ENCODE measurements at places on chromosomes 7 and 10.

DNA sequence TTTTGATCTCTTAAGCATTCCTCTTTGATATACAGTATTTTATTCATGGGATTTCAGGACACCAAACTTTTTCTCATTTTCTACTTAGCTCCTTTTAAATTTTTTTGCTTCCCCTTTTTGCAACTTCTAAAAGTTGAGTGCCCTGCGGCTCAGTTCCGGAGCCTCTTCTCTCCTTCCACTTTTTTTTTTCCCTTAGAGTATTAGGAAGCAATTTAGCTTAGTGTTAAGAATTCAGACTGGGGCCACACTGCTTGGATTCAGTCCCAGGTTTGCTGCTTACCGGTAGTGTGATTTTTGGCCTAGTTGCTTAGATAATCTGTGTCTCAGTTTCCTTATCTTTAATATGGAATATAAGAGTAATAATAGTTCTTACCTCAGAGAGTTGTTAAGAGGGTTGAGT, 3.4 kb downstream of the STAM start:
- no peak for DNase-seq

GRCh38 chr7:70492625-70493024, 639.3 kb upstream of the GALNT17 start:
- DNase-seq = no peak

DNA sequence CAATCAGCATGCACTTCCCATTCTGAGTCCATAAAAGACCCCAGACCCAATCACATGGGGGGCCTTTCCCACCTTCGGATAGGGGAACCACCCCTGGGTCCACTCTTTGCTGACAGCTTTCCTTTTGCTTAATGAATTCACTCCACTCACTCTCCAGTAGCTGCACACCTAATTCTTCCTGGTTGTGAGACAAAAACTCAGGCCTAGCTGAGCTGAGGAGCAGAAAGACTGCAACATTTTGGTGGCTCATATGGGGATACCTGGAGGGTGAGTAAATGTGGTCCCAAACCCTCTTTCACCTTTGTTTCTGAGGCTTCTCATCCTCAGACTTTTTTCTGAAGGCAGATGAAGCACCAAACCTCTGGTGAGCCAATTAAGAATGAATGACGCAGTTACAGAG, 138.1 kb downstream of the WDR11 start:
- no peak for DNase-seq

DNA sequence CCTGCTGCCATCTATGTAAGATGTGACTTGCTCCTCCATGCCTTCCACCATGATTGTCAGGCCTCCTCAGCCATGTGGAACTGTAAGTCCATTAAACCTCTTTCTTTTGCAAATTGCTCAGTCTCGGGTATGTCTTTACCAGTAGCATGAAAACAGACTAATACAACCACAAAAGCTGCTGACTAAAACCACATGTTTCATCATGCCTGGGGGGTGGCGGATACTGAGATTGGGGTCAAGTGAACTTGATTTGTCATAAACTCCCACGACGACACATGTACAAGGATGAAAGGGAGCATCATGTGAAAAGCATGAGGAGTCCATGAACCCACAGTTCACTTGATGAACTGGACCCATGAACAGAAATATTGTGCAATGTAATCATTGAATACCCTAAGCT, 134.9 kb upstream of the ANK3 start:
- DNase-seq = no peak

DNA sequence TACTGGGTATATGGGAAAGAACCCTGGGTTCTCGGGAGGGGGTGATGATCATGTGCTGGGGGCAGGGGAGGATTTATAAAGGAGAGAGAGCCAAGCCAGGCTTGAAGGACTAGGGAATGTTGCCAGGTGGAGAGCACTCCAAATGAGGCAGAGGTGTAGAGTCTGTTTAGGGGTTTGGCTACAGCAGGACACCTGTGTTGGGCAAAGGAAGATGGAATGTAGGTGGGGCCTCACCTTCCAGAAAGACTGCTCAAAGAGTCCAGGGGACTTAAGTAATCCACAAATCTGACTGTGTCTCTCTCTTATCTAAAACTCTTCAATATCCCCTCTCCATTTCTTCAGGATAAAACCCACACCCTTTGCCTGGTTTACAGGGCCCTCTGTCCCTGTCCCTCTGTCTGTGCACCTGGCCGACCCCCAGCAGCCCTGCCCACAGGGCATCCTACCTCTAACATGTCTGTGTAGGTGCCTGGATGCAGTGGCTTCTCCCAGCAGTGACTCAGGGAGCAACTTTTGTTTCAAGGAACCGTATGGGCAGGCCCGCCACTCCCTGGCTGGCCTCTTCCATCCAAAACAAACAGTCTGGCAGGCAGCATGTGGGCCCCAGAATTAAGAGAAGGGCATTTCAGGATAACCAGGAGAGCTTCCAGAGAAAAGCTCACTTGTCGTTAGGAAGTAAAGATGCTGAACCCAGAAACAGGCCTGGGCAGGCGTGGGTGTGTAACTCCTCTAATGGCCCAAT, 10.6 kb upstream of the PLEKHA1 start:
- no peak for DNase-seq

- DNase-seq = no peak
Measured at GRCh38 chr7:108049962-108050361, 47.0 kb upstream of the LAMB1 start.

DNA sequence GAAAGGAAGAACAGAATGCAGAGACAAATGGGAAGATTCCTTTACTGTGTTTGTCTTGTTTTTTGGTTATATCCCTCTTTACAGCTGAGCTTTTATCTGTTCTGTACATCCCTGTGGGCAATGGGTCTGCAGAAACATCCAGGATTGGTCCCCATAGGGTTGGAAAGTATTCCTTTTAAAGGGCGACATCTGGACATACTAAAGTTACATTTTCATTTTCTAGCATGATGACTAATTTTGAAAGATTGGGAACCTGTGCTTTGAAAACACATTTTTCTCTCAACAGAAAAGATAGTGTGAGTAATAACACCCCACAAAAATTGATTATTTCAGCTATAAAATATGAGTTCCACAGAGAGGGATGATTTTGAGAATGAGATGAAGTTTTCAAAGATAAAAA, 435.8 kb downstream of the GPAM start:
- DNase-seq = no peak

DNA sequence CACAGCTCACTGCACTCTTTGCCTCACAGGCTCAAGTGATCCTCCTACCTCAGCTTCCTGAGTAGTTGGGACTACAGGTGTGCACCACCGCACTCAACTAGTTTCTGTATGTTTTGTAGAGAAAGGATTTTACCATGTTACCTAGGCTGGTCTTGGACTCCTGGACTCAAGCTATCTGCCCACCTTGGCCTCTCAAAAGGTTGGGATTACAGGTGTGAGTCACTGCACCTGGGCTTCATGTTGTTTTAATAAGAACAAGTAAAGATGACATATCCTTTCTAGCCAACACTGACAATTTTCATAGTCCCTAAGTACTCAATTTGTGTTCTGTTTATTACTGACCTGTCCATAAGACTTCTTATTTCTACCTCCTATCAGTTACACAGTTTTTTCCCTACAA, 16.8 kb downstream of the SEMA3C start:
- no peak for DNase-seq

GRCh38 chr7:149759093-149759860, 14.1 kb downstream of the ZNF467 start:
- DNase-seq = no peak

GRCh38 chr10:22389856-22390589, 44.7 kb downstream of the SPAG6 start:
- DNase-seq = no peak

DNA sequence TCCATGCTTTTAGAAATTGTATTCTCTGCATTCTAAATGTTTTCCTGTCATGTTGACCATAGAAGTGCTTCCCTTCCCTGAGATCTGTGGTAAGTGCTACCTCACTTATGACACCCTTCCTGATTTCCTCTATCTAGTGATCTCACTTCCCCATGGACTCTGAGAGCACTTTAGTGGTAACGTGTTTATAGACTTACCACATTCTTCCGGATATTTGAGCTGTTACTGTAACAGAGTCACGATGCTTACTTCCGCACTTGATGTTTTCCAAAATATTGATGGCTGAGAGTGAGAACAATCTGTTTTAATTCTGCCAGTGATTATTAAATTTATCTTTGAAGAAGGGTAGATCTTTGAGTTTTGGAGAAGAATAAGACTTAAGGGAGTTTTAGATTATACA, 60.1 kb upstream of the NAMPT start:
- no peak for DNase-seq

DNA sequence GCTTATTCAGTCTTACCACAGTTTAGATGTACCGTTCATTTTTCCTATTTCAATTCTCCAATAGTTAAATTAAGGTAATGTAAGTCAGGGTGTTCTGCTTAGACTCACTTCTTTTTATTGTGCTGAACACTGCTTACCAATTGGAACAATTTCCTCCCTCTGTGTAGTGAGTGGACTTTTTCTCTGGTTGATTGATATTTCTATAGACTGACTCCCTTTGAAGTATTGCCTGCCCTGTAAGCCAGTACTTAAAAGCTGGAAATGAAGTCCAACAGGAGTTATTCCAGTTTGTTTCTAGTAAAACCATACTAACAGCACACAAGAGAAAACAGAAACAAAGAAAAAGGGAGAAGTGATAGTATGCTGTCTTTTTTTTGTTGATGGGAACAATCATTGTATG, 1674.9 kb downstream of the REEP3 start:
- no peak for DNase-seq

- DNase-seq = no peak
Measured at GRCh38 chr10:104608091-104608828, 32.8 kb upstream of the SORCS3 start.

DNA sequence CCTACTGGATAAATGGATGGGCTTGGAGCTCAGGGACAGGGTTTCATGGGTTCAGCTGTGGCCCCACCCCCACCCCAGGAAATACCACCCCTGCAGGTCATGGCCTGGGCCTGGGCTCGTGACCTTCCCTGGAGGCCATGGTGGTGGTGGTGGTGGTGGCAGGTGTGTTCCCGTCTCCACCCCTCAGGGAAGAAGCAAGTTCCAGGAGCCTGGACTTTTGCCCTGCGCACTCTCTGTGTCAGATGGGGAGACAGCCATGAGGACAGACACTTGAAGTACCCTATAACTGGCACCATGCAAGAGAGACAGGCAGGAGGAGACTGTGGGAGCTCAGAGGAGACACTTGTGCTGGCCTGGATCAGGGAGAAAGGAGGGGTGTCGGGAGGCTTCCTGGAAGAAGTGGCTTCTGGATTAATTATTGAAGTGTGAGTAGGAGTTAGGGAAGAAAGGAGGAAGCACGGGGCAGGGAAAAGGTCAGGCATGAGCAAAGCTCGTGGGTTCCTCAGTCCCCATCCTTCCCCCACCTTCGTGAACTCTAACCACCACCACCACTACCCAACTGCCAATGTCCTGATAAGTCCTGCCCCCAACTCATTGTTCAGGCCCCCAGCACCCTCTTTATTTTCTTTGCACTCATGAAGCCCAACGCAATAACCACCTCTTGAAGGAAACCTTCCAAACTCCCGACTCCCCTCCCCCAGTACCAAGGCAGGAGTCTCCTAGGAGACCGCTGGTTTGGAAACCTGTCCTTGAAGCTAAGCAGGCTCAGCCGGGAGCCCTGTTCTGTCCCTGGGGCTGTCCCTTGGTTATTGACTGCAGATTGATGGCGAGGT, 8.9 kb downstream of the SH2B2 start:
- DNase-seq = no peak

DNA sequence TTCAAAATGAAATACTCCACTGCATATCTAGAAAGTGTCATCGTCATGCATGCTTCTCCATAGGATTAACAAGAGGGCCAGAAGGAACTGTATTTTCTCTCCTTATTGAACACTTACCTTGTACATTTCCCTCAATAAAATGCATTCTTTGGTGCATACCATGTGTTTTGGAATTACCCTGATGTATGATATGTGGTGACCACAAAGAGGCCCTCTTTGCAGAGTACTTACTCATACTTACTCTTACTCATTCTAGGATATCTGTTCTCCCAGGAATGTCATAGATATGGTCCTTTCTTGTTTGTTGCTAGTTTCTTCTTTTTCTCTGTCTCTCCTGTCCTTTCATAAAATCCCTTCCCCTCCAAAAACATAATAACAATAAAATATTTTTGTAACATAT, 1087.1 kb upstream of the POT1 start:
- no peak for DNase-seq

DNA sequence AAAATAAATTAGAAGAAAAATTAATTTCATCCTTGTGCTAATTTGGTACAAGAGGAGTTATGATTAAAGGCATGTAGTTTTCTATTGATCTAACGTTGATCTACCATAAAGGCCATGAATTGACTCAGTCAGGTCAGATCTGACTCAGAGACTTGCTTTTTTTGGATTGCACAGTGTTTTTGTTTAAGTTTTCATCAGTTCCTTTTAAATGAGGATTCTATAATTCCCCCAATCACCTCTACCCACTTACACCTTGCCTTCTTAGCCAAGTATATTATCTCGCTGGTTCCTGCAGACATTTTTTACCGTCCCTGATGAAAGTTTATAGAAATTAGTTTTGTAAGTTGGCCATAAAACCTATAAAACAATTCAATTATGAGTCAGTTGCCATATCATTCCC, 132.4 kb upstream of the PALS2 start:
- no peak for DNase-seq

DNA sequence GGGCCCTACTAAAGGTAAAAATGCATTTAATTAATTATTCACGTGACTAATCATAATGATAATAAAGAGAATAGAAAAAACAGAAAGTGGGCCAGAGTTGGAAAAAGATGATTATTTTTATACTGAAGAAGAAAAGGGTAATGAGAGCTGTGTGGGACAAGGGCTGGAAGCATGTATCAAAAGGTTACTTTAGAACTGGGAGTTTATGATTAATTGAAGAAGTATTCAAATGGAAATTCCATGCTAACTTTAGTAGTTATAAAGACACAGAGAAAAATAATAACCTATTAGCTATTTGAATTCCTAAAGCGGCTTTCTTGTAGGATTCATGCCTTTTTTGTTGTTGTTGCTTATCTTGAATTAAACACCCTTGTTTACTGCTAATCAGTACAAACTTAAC, 49.9 kb downstream of the MKX start:
- no peak for DNase-seq

DNA sequence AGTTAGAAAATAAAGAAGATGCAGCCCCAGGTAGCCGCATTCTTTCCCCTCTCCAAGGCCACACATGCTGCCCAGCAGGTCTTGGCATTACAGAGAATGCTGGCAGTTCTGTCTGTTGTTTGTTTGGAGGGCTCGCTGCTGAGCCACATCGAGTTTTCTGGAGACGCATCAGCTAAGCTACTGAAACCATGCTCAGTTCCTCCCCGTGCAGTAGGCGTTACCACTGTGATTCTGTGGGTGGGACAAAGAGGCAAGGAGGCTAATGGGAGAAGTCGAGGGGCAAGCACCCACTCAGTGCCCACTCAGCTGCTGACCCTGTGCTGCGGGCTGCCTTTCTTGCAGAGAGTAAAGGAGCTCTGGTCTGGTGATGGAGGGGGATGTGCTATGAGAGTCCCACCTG, 15.5 kb upstream of the GTPBP4 start:
- DNase-seq = no peak

- DNase-seq = no peak
Measured at GRCh38 chr7:70574970-70575799, 556.8 kb upstream of the GALNT17 start.

GRCh38 chr10:2917926-2918325, 149.4 kb upstream of the PFKP start:
- DNase-seq = no peak

- DNase-seq = no peak
Measured at GRCh38 chr7:124996778-124997177, 67.2 kb upstream of the POT1 start.

GRCh38 chr7:144780071-144780608, 55.7 kb downstream of the TPK1 start:
- DNase-seq = no peak

- DNase-seq = no peak
Measured at GRCh38 chr10:114403541-114404161, 651 bp downstream of the AFAP1L2 start.

GRCh38 chr10:86263907-86264306, 102.7 kb downstream of the GRID1 start:
- no peak for DNase-seq
